HEK293T (cell line): ENCODE measurements at places on chromosomes 2 and 18.

DNA sequence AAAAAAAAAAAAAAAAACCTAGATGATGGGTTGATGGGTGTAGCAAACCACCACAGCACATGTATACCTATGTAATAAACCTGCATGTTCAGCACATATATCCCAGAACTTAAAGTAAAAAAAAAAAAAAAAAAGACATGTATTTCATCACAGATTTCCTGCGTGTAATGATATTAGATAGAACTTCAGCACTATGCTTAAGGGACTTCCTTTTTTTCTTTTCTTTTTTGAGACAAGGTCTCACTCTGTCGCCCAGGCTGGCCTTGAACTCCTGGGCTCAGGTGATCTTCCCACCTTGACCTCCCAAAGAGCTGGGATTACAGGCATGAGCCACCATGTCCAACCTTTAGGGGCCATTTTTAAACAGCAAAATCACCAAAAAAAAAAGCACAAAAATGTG lies 42.0 kb downstream of the NEURL3 start:
- DNase-seq, result no peak

DNA sequence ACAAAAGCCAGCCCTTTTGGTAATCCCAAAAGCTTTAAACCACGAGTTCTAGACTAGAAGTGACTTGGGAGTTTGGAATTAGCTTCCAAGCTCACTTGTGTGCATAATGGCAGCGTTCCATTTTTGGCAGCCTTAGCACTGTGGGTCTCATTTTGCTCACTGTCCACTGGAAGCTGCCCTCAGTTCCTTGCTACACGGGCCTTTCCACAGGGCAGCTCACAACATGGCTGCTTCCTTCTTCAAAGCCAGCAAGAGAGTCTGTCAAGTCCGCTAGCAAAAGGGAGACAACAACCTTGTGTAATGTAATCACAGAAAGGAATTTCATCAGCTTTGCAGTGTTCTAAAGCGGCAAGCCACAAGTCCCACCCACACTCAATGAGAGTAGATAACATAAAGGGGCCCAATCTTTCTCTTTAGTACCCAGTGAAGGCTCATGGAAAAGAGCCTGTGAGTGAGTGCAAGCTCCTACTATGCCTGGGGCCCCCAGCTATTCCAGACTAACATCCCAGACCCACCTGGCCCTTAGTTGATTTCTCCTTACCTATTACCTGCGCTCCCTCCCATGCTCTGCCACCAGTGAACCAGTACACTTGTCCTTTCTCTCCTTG lies 239.7 kb upstream of the FBXO11 start:
- no peak for DNase-seq

GRCh38 chr2:126244937-126245336 lies 411.0 kb upstream of the GYPC start:
- peak; percentile 33 for DNase-seq

DNA sequence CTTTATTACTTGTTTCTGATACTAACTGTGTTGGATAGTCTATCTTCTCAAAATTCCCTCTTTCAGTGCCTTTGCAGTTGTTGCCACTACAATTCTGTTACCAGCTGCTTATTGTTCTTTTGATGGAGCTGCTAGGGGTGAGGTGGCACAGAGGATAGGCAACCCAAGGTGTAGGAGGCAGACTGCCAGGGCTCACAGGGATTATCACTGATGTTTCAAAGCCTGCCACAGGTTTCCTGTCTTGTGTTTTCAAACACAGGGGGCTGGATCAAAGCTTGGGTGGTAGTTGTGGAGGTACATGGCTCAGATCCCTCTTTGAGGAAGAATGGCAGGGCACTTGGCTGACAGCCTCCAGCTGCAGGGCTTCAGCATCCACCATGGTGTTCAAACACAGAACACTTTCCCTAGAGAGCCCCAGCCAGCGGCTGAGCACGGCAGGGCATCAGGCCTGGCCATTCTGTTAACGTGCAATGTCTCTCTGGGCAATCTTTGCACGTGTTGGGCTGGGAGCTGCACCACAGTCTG lies 87.1 kb downstream of the POLE4 start:
- no peak for DNase-seq

- no peak for DNase-seq
Measured at GRCh38 chr2:236393101-236393500, 128.9 kb upstream of the ASB18 start.

DNA sequence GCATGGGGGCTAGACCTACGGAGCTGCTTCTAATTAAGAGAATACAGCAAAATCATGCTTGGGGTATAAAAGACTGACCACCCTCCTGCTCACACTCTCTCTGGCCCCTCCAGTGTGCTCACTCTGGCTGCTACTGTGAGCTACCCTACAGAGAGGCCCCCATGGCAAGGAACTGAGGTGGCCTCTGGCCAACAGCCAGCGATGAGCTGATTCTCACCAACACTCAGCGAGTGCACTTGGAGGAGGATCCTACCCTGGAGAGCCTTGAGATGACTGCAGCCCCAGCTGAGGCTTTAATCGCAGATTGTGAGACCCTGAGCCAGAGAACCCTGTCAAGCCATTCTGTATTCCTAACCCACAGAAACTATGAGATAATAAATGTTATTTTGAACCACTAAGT lies 88.2 kb downstream of the GFPT1 start:
- DNase-seq, result no peak

- DNase-seq, result no peak
Measured at GRCh38 chr2:111202266-111203040, 81.7 kb downstream of the BCL2L11 start.

DNA sequence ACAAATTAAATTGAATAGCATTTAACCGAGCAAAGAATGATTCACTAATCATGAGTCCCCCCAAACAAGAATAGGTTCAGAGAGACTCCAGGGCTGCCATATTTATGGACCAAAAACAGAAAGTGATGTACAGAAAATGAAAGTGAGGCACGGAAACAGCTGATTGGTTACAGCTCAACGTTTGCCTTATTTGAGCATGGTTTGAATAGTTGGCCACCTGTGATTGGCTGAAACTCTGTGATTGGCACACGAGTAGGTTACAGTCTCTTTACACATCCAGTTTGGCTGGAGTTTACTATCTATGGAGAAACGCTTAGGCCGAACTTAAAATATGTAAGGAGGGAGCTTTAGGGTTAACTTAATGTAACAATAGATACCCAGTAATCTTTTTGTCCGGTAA lies 27.0 kb upstream of the DPYSL5 start:
- DNase-seq, result no peak
